ENCODE measurements at places on chromosomes 7 and 10. TPM values are rescaled to one million over a fixed set of nuclear protein-coding genes. Genes with fewer than 3 reads are reported as not detected.

Gene NOLC1
- 95.2 TPM for total RNA-seq

Gene RARRES2
- not detected for total RNA-seq

Gene ZCCHC24
- total RNA-seq, result 6.4 TPM

Gene NKX2-3
- not detected for total RNA-seq

GRCh38 chr7:964401-965231 is 10.1 kb upstream of the ADAP1 start:
- no peak for DNase-seq

GRCh38 chr7:98054585-98054984 is 52.1 kb upstream of the LMTK2 start:
- no peak for DNase-seq

DNA sequence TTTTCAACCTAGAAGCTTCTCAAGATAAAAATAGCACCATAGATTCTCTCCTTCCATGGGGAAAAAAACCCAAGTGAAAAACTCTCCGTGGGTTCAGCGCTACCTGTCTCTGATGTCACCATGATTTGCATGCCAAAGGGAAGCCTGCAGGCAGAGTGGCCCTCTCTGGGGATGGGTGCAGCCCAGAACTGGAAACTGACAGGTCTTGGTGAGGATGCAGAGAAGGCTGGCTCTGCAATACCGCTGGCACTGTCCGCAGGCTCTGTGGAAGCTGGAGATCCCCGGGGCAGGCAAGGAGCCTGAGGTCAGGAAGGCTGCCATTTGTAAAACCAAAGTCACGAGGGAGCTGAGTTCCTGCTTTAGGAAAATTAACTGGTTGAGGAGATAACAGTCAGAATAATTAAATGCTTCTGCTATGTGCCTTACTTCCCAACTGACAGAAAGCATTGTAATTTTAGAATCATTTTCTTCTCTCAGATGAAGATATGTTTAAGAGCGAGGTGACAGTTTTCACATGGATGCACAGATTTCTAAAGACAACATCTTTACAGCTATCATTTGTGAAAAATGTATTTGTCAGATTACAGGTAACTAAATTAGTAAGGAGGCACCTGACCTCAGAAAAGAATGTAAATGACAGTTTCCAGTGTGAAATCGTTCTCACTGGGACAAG is 731.5 kb upstream of the FZD8 start:
- DNase-seq, result no peak

DNA sequence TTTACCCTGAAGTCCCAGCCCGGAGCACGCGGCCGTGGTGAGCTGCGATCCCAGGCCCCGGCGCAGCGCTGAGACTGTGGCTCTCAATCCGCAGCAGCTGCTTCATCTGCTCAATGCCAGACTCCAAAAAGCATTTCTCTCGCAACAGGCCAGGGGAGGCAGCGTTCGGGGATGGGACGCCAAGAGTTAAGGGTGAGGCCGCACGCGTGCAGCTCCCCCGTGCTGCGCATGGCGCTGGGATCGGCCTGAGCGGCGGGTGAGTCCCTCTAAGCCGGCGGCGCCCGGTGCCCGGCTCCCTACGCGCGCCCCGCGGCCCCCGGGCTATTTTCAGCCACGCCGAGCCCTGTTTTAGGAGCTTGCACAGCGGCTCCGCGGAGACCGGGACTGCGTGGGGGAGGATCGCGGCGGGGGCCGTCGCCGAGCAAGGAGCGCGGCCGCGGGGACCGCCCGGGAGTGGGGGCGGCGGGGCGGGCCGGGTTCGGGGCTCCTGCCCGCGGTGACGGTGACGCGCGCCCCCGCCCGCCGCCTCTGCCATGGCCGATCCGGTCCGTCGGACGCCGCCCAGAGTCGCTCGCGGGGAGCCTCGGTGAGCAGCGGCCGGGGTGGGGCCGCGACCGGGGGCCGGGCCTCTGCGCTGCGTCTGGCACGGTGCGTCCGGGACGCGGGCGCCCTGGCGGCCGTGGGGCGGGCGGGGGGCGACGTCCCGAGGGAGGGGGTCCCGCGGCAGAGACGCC is 29.4 kb upstream of the JAKMIP3 start:
- DNase-seq, result no peak

DNA sequence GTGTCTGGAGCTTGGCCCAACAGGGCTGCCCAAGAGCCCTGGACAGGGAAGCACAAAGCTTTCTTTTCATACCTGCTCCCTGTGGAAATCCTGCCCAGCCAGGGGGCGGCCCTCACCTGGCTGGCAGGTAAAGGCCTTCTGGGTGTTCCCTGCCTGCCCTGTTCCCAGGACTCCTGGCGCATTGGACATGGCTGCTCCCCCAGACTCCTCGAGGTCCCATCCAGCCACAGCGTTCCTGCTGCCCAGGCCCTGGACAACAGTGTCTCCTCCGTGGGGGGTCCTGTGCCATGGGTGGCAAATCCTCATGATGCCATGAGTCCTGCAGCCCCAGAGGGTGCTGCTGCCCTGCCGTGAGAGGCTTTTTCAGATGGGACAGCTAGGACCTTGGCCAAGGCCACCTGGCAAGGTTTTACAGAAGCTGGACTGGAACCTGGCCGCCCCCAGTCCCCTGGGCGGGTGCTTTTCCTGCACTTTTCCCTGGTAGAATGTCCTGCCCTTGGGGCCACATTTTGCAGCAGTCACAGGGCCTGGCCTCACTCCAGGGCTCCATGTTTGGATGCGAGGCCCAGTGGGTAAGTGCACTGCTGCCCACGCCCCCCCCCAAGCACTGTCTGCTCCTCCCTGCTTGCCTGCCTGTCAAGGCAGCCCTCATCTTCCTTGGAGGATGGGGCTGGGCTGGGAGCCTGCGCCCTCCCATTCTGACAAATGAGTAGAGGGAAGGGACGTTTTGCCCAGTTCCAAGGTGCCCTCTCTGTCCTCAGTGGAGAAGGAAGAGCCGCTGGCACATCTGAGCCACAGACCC is 60.7 kb downstream of the LHPP start:
- DNase-seq, result no peak

GRCh38 chr7:127047521-127047920 is 205.2 kb downstream of the GRM8 start:
- peak; percentile 8 for DNase-seq

DNA sequence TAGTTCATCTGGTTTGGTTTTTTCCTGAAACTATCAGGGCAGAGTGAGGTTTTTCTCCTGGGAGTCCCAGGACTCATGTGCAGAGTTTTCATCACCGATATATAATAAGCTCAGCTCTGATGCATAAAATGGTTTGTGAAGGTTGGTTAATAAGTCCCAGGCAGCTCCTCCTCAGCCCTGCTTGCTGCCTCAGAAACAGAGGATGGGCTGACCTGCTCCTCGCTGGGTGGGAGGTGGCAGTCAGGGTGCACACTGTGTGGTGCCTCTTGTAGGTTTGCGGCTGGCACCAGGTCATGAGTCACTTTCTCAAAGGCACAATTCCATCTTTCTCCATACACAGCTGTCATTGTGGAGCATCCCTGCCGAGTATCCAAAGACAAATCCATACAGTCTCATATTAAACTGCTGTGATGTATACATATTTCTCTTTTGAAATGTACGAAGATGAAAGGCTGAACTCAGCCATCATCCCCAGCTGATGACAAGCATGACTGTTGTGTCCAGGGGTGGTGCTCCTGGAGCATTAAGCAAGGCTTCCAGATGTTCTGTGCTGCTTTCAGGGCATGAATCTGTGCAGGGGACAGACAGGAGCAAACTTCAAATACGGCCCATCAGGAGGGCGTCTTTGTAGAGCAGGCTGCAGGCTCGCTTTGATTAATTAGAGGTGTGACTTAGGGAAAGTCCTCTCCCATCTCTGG is 125.7 kb upstream of the NPS start:
- no peak for DNase-seq

DNA sequence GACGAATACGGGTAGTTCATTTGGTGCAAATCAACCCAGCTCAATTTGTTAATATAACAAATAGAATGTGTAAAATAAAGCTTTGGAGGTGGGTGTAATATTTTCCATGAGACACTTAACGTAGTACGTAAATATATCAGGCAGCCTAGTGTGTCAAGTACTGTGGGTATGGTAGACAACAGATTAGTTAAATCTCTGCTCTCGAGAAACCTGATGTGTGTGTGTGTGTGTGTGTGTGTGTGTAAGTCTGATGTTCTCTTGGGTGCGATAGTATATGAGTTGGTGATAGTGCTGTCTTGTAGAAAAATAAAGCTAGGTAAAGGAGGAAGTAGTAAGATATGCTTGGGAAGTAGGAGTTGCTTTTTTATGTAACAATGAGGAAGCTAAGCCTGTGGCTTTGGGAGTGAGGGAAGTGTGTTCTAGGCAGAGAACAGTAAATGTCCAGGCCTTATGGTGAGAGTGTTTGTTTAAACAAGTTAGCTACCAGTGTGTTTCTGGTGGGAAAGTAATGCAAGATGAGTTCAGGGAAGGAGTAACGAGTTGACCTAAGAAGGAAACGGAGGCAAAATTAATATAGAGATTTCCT is 26.1 kb downstream of the WAC start:
- no peak for DNase-seq

DNA sequence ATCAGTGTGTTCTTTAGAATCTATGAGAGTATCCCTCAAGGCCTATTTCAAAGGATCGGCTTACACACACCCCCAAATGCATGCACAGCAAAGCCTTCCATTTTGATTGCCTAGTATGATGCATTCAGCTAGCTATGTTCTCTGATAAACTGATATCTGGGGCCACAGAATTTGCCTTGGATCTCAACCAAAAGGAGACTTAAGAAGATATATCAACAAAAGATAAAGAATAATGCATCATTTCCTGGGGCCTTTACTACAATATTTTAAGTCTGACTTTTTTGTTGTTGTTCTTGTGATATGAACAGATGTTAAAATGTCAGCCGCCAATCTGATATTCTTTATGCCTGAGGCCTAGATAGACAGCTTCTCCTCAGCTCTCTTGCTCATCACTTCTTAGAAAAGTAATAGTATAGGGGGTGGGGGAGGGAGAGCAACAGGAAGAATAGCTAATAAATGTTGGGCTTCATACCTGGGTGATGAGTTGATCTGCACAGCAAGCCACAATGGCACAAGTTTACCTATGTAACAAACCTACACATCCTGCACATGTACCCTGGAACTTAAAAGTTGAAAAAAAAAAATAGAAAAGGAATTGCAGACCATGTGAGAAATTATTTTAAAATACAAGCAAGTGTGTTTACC is 792.9 kb upstream of the GHITM start:
- DNase-seq, result peak; percentile 21

GRCh38 chr7:21414795-21415393 is 13.0 kb upstream of the SP4 start:
- no peak for DNase-seq

DNA sequence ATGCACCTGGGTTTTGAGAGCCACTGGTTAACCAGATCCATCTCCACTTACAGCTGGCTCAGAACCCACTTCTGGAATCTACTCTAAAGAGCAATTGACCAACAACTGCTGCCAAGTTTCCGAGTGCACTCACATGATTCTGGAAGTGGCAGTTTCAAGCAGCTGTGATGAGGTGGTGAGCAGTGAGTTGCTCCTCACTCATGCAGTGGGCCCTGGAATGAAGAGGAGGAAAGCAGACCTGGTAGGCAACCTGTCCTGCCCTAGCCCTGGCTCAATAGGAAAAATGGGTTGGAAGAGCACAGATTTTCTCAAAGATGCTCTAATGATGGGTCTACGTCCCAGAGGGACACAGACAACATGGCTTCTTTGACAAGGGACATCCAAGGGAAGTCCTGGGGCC is 70.7 kb upstream of the NPY start:
- DNase-seq, result no peak

DNA sequence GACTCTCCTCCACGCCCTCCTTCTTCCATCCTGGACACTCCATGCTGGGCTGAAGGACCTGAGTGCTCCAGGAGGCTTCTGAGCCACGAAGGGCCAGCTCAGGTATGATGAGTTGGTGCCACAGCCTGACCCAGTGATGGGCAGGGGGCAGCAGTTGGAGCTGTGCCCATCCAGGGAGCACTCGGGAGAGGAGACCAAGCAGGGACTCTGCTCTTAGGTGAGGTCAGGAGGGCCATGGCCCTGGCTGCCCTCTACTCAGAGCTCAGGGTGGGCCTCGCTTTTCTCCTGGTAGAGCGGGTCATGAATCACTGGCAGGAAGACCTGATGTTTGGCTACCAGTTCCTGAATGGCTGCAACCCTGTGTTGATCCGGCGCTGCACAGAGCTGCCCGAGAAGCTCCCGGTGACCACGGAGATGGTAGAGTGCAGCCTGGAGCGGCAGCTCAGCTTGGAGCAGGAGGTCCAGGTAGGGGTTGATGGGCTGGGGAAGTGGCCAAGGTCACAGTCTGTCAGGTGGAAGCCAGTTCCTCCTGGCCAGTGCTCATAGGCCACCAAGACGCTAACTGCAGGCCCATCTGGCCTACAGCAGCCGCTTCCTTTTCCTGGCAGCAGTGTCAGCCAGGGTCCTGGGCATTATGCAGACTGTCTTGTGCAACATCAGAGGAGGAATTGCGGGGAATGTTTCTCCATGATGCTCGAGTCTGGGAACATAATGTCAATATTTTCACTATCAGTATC is 50.8 kb downstream of the ALOX5 start:
- no peak for DNase-seq

- no peak for DNase-seq
Measured at GRCh38 chr10:59648711-59649201, 60.9 kb downstream of the SLC16A9 start.
